ENCODE measurements at places on chromosomes 5 and 9. TPM values are rescaled to one million over a fixed set of nuclear protein-coding genes. Genes with fewer than 3 reads are reported as not detected.
A peak's percentile ranks its signal among the peaks of the same experiment; 100 is the strongest.

GRCh38 chr9:111458139-111459009 is 25.8 kb downstream of the ECPAS start:
- no peak overlapping the region for H3K27ac ChIP-seq
- no peak for DNase-seq
- H3K4me3 ChIP-seq = no peak overlapping the region
- H3K27me3 ChIP-seq = no peaks in the 10 kb centered on the region

The CWC27 gene
- total RNA-seq = 17.4 TPM

The CFAP77 gene
- 0.44 TPM for total RNA-seq

GRCh38 chr5:171201310-171201709 is 107.7 kb upstream of the TLX3 start:
- no peak overlapping the region for H3K27ac ChIP-seq
- no peak for DNase-seq

GRCh38 chr9:17402309-17402708 is 176.6 kb upstream of the SH3GL2 start:
- DNase-seq = no peak
- no peak overlapping the region for H3K4me3 ChIP-seq
- no peak overlapping the region for H3K27ac ChIP-seq
- no peaks in the 10 kb centered on the region for H3K4me1 ChIP-seq

DNA sequence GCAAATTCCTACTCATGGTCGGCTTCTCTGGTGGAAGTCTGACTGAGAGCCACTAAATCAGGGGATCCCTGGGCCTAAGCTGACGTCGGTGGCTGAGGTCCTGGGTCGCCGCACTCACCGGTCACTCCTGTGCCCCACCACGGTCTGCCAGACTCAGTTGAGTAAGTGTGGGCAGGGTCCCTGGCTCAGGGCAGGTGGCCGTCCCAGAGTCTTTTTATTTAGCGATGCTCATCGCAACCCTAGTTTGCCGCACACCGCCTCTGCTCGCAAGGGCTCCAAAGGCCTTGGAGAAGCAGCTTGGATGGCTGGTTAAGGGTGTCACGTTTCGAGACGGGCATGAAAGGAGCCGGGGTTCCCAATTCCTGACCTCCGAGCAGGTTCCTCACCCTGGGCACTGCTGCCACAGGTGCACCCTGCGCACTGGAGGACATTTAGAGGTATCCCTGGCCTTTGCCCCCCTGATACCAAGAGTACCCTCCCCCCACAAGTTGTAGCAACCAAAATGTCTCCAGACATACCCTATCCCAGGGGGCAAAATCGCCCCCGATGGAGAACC is 59.9 kb downstream of the NSUN2 start:
- peaks cover 10% of the 10 kb centered on the region for H3K4me1 ChIP-seq
- H3K27me3 ChIP-seq = no peaks in the 10 kb centered on the region
- no peak for DNase-seq
- H3K27ac ChIP-seq = no peak overlapping the region
- H3K4me3 ChIP-seq = no peak overlapping the region

DNA sequence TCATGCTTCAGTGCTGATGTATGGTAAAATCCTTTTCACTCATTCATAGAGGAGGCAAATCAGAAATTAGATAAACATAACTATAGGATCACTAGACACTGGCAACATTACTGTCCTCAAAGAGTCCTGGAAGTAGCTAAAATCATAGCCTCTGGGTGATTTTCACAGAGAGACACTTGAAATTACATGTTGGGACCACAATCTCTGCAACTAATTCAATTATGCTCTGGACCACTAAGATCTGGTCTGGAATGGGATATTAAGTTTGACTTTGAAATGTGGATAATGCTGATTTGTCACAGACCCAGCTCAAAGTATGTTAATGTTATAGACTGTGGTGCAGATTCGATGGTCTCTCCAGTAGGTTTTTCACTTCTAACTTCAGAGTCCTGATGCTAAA is 214.6 kb upstream of the CCNH start:
- H3K27ac ChIP-seq = no peak overlapping the region
- no peaks in the 10 kb centered on the region for H3K27me3 ChIP-seq
- no peaks in the 10 kb centered on the region for H3K4me1 ChIP-seq
- H3K36me3 ChIP-seq = no peaks in the 10 kb centered on the region

DNA sequence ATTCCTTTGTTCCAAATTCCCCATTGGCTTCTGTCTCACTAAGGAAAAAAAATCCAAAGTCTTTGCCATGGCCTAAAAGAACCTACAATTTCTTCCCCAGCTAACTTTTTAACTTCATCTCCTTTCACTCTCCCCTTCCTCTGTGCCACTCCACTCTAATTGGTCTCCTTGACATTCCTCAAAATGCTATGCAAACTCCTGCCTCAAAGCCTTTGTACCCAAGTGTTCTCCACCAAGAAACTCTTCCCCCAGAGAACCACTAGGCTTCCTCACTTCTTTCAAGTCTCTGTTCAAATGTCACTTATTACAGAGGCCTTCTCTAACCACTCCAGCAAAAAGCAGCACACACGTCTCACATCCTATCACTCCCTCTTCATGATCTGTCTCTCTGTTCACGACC is 91.6 kb upstream of the NR4A3 start:
- H3K27me3 ChIP-seq = no peaks in the 10 kb centered on the region
- H3K36me3 ChIP-seq = no peaks in the 10 kb centered on the region
- H3K4me3 ChIP-seq = no peak overlapping the region

- no peak overlapping the region for H3K4me3 ChIP-seq
- DNase-seq = no peak
- H3K27ac ChIP-seq = peak overlapping the region; percentile 93
- no peaks in the 10 kb centered on the region for H3K36me3 ChIP-seq
Observed at GRCh38 chr9:121284733-121285451, 16.9 kb downstream of the GSN start.

GRCh38 chr5:115785381-115786065 is 30.9 kb downstream of the CDO1 start:
- H3K27me3 ChIP-seq = no peaks in the 10 kb centered on the region
- H3K27ac ChIP-seq = no peak overlapping the region
- no peaks in the 10 kb centered on the region for H3K4me1 ChIP-seq
- no peak for DNase-seq

DNA sequence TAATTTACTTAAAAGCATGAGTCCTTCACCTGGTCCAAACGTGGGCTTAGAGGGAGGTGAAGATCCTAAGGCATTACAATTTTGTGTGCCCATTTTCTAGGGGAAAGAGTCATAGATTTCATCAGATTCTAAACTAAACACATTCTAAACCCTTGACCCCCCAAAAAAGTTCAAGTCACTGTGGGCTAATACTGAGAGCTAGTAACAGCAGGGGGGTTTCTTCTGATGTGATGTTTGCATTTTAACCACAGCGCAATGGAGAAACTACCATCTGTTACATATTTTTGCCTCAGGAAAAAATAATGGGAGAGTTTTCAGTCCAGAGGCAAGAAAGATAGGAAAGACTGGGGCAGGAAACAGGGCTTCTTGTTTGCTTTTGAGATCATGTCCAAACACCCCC is 110.8 kb upstream of the SLC1A3 start:
- no peak overlapping the region for H3K4me3 ChIP-seq
- no peaks in the 10 kb centered on the region for H3K4me1 ChIP-seq
- H3K36me3 ChIP-seq = no peaks in the 10 kb centered on the region
- no peak overlapping the region for H3K27ac ChIP-seq
- no peaks in the 10 kb centered on the region for H3K27me3 ChIP-seq

The PFN3 gene
- total RNA-seq = not detected

- no peaks in the 10 kb centered on the region for H3K27me3 ChIP-seq
- peaks cover 4% of the 10 kb centered on the region for H3K36me3 ChIP-seq
- no peak overlapping the region for H3K27ac ChIP-seq
- peak overlapping the region; percentile 53 for H3K4me3 ChIP-seq
- no peak for DNase-seq
Observed at GRCh38 chr9:137114220-137114612, 317 bp downstream of the DPP7 start.

DNA sequence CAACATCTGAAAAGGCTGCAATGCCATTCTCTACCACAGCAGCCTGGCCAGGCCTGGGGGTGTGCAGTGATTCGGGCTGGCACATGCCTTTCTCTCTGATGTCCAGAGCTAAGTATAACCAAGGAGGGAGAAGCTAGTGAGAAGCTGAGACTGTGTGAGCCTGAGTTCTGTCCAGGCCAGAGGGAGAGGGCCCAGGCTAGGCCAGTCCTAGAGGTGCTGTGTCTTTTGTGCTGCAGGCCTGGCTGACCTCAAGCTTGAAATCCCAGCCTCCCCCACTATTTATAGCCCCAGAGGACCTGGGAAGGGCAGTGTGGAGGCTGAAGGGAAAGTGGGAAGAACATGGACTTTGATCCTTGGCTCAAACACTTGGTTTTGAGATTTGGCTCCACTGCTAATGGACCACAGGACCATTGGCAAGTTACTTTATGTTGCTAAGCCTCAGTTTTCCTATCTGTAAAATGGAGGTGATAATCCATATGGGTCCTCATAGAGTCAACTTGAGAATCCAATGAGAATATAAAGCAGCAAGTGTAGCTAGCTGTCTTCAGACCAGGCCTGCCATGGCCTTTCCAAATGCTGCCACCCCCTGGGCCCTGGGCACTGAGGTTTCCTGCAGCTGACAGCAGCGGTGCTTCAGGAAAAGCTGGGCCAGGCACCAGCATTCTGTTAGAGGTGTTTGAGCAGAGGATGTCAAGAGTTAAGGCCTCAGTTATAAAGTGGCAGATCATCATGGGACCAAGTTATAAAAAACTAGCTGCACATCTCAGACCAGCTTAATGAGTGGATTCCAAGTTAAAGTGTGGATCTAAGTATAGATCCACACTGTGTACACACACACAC is 21.1 kb downstream of the BNIP1 start:
- peaks cover 30% of the 10 kb centered on the region for H3K36me3 ChIP-seq
- no peak overlapping the region for H3K4me3 ChIP-seq
- no peaks in the 10 kb centered on the region for H3K27me3 ChIP-seq
- H3K27ac ChIP-seq = no peak overlapping the region
- H3K4me1 ChIP-seq = no peaks in the 10 kb centered on the region

- peak overlapping the region; percentile 48 for H3K27ac ChIP-seq
- no peaks in the 10 kb centered on the region for H3K36me3 ChIP-seq
- peaks cover 31% of the 10 kb centered on the region for H3K4me1 ChIP-seq
Observed at GRCh38 chr5:80185095-80185494, 70.8 kb downstream of the SERINC5 start.

DNA sequence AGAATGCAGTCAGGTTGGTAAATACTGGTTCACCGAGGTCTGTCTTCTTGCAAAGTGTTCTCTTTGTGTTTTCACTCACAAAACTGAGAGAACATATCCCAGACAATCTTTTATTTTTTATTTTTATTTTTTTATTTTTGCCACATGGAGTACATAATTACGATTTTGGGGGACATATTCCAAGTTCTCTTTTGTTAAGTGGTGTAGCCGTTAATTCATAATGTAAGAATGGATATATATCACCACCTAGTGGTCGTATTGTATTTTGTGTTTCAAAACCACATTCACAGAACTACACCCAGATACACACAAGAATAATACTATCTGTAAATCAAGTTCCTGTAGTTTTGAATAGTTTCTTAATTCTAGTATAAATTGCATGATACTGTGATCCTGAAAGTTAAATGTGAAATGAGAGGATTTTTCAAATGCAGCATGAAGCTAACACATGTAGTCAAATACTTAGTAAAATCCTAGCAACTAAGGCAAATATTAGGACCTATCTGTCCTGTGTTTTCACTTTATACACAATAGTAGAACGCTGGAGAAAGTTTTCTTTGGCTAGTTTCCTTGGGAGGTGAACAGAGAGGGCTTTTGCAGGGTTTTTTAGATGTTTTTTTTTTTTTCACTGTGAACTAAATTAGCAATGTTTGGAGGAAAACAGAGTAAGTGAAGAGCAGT is 92.7 kb downstream of the VCAN start:
- H3K4me1 ChIP-seq = no peaks in the 10 kb centered on the region

DNA sequence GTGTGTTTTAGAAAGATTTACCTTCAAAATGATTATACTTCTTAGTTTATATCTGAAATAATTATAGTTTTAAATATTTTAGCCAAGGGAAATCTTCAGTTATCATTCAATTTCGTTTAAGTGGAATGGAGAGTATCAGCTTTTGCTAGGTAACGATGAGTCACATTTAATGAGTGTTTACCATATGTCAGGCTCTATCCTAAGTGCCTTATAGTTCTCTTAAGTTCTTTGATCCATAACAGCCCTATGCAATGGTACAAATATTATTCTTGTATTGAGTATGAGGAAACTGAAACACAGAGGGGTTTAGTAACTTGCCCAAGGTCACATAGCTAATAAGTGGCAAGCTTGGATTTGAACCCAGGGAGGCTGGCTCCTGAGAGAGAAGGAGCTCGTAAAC is 37.5 kb upstream of the SHB start:
- H3K27ac ChIP-seq = no peak overlapping the region
- no peaks in the 10 kb centered on the region for H3K27me3 ChIP-seq
- H3K4me1 ChIP-seq = no peaks in the 10 kb centered on the region
- no peak overlapping the region for H3K4me3 ChIP-seq
- H3K36me3 ChIP-seq = no peaks in the 10 kb centered on the region

DNA sequence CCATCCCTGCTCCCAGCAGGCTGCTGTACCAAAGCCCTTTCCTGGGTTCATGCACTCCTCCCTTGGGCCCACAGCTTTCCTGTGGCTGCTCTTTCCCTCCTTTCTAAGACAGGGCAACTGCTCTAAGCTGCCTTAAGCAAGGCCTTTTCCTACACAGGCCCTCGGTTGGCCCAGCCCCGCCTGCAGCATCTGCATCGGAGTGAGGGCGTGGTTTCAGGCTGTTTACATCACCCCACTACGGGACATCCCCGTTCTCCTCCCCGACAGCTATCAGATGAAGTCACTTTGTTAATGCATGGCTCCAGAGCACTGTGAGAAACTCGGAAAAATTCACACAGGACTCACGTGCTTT is 3.4 kb downstream of the DPH7 start:
- DNase-seq = no peak
- H3K27me3 ChIP-seq = no peaks in the 10 kb centered on the region
- no peak overlapping the region for H3K27ac ChIP-seq
- peaks cover 16% of the 10 kb centered on the region for H3K36me3 ChIP-seq

The TEX48 gene
- total RNA-seq = not detected

- no peaks in the 10 kb centered on the region for H3K4me1 ChIP-seq
- H3K36me3 ChIP-seq = no peaks in the 10 kb centered on the region
- no peak overlapping the region for H3K4me3 ChIP-seq
- no peak overlapping the region for H3K27ac ChIP-seq
- H3K27me3 ChIP-seq = no peaks in the 10 kb centered on the region
- DNase-seq = no peak
Observed at GRCh38 chr5:159441441-159441840, 111.2 kb upstream of the IL12B start.

- H3K27ac ChIP-seq = no peak overlapping the region
- no peaks in the 10 kb centered on the region for H3K27me3 ChIP-seq
- DNase-seq = no peak
- no peak overlapping the region for H3K4me3 ChIP-seq
Observed at GRCh38 chr5:148541054-148541835, 113.1 kb downstream of the HTR4 start.

The AK3 gene
- total RNA-seq = 92.1 TPM

The DOCK8 gene
- 13.9 TPM for total RNA-seq

DNA sequence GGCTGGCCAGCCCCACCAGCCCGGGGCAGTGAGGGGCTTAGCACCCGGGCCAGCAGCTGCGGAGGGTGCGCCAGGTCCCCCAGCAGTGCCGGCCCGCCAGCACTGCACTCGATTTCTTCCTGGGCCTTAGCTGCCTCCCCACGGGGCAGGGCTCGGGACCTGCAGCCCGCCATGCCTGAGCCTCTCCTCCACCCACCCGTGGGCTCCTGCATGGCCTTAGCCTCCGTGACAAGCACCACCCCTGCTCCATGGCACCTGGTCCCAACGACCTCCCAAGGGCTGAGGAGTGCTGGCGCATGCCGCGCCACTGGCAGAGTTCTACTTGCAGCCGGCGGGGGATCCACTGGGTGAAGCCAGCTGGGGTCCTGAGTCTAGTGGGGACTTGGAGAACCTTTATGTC is 452.6 kb downstream of the AGTPBP1 start:
- H3K36me3 ChIP-seq = no peaks in the 10 kb centered on the region
- H3K27ac ChIP-seq = no peak overlapping the region
- no peaks in the 10 kb centered on the region for H3K4me1 ChIP-seq
- H3K4me3 ChIP-seq = no peak overlapping the region
- no peak for DNase-seq

All from thyroid gland (tissue), 4 donors.